ENCODE measurements at places on chromosomes 4 and X.

DNA sequence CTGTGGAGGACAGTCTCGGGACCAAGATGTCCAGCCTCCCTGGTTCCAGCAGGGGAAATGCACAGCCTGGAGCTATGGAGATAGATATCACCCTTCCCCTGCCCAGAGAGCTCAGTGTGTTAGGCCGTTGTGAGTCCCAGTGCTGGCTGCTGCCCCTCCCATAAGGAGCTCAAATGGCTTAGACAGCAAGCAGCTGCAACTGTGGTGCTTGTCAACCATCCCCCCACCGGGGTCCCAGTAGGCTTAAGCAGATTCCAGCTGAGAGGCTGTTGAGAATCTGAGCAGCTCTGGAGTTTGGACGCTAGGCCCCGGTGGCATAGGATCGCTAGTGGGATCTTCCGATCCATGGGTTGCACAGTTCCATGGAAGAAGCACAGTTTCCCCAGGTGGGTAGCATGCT, 181.8 kb upstream of the POF1B start:
- no peak for DNase-seq

DNA sequence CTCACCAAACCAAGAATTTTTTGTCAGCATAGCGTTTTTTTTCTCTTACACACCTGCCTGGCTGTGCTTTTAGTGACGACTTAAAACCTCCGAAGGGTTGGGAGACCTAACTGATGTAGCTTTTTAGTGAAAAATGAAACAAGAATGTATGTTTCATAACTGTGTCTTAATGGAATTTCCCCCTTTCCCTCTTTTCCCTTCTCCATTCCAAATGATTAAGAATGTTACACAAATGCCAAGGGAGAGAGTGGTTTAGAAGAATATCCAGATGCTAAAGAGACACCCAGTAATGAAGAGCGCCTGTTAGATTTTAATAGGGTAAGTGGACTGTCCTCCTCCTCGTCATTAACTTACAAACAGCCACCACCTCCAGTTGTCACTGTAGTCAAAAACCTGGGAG, 33.2 kb upstream of the TBC1D14 start:
- DNase-seq: no peak

GRCh38 chr4:38082424-38083385, 122.5 kb downstream of the PTTG2 start:
- DNase-seq: no peak

GRCh38 chrX:97155816-97156215, 272.1 kb downstream of the RPA4 start:
- no peak for DNase-seq

- DNase-seq: no peak
Measured at GRCh38 chr4:52081216-52081615, 30.1 kb downstream of the SPATA18 start.

DNA sequence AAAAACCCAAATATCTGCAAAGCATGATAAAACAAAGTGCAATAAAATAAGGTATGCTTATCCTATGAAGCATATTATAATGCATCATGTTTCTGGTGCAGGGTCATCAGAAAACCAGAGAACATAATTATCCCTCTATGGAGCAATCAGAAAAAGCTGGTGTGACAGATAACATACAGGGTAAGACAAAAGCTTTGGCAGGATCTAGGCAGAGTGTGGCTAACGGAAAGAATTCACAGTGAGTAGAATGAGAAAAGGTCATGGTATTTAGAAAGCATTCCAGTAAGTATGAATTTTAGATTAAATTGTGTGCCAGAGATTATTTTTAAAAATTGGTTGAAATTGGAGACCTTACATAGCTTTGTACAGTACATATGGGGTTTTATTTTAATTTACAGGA, 29.0 kb upstream of the UGT2B4 start:
- peak; percentile 13 for DNase-seq
